Activated CD4-positive, alpha-beta T cell treated with anti-CD3 and anti-CD28 coated beads, Interleukin-2, amount 50 U/mL, for 1 hour (primary cell): ENCODE measurements at places on chromosomes 1 and 21.

DNA sequence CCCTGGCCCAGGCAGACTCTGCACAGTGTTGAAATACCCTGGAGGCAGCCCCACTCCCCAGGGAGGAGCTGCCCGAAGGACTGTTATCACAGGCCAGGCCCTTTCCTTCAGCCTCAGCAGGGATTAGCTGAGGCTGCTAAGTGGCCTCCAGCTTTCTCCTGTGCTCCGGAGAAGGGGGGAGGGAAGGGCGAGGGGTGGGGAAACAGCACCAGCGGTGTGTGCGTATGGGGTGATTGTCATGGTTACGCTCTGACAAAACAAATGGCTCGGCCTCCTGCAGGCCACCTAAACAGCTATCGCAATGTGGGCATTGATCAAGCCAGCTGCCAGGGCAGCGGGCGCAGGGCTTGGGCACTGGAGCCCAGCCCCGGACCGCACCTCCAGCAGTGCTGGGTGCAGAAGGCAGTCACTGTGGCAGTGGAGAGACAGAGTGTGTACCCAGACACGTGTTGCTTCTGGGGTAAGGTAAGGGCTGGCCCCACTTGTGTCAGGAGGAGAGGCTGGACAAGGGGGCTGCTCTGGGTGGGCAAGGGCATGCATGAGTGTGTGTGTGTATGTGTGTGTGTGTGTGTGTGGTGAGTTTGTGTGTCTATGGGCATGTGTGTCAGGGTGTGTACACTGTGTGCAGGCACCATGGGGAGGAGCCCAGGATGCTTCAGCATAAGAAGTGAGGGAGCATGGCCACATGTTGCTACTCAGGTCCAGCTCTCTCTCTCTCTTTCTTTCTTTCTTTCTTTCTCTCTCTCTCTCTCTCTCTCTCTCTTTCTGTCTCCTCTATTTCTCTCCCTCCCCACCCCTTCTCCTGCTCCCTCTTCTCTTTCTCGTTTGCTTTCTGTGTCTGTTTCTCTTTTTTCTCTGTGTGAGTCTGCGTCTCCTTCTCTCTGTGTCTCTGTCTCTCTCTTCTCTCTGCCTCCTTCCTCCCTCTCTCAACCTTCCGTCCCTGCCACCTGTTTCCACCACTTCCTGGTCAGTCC, at the start of gene VWA5B1:
TSS of gene VWA5B1 (plus strand) at position 252 of the 974 bp plus-strand sequence. CDS start 19,727 bp downstream, outside the sequence.
- no peak for DNase-seq

DNA sequence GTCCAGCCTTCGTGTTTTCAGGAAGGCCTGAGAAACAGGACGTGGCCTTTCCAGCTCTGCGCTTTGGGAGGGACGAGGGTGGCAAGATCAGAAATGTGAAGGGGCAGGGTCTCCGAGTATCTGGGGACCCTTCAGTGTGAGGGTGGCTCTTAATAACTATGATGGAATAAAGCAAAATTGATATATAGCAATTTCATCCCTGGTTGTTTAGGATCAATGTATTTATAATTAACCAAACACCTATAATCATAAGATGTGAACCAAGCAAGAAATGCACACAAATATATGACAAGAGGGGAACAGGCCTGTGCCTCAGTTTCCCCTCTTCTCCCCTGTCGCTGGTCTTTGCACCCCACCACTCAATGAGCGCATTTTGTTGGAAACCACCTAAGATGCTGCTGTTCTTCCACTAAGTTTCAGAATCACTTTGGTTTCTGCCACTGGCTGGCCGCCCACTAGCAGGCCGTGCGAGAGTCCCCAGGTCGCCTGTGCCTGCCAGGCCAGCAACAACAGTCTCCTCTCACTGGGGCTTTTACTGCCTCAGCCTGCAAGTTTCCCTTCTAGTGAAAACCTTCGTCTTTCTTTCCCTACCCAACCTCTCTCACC, 36.6 kb downstream of the UBASH3A start:
- DNase-seq, result no peak

DNA sequence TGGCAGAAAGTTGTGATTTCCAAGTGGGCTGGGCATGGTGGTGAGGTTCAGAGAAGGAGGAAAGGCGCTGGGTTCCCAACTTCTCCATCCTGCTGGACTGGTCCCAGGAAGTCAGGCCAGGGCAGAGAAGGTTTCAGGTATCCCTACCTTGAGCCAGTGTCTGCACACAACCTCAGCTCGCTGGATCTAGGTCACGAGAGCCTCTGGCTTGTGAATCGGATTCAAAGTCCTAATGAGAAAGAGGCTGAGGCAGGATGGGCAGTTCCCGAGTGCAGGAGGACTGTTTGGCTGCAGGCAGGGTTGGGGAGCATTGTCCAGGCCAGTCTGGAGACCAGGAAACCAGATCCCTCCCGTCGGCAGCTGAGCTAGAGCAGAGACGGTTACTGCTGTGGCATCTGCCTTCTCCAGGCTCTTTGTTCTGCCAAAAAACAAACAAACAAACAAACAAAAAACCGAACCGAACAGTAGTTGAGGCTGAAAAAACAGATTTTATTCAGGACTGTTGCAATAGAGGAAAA, 19.5 kb upstream of the IGSF21 start:
- DNase-seq, result no peak

- no peak for DNase-seq
These were observed 146.0 kb downstream of the RERE start for GRCh38 chr1:8671306-8671917.

GRCh38 chr1:227793948-227794816, 21.3 kb upstream of the PRSS38 start:
- DNase-seq, result no peak

- DNase-seq, result no peak
These were observed 23.9 kb upstream of the FAAH start for GRCh38 chr1:46370214-46370633.

DNA sequence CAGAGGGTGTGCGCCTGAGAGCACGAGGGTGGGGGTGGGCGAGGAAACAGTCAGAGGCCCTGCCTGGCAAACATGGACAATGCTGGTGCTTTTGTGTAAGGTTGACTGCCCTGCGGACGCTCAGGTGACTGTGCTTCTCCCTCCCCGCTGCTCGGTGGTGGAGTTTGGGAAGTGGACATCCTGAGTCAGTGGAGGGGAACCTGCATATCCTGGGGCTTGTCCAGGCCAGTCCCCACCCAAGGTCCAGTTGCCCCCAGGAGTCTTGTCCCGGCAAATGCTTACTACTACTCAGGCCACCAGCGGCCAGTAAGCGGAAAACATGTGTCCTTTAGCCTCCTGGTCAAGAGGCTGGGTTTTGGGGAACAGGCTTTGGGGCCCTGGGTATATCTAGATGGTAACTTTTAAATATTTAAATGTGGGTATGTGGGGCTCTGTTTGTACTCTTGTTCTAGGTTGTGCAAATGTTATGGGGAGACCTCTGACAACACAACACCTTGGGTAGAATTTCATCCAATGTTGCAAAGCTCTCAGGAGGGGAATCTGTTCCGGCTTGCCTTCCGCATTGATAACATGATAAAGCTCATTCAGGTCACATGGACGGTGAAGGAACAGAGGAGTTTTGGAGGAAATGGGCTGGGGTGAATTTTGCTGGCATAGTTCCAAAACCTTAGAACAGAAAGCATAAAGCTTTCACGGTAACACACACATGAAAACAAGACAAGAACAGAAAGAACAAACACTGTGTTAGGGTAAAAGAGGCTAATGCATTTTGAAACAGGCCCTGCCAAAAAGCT, 364.9 kb downstream of the PRDM2 start:
- DNase-seq, result no peak

DNA sequence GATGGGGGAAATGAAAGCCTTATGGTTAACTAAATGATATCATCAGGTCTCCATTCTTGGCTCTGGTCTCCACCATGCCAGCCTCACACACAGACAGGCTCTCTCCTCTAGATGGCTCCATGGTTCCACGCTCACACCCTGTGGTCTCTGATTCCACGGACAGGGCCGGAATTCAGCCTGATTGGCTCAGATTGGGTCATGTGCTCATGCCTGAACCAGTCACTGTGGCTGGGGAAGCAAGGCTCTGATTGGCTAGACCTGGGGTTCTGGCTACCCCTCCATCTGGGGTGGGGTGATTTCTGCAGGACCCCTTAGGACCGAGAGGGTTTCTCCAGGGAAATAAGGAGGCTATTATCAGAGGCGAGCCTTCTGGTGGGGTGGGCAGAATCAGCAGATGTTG, 277.0 kb downstream of the PTPRU start:
- no peak for DNase-seq

- no peak for DNase-seq
These were observed 63.7 kb downstream of the EDARADD start for GRCh38 chr1:236457775-236458174.

GRCh38 chr1:145978471-145978853, 14.0 kb downstream of the POLR3GL start:
- no peak for DNase-seq

GRCh38 chr1:226154593-226154992, 31.9 kb downstream of the ACBD3 start:
- no peak for DNase-seq

DNA sequence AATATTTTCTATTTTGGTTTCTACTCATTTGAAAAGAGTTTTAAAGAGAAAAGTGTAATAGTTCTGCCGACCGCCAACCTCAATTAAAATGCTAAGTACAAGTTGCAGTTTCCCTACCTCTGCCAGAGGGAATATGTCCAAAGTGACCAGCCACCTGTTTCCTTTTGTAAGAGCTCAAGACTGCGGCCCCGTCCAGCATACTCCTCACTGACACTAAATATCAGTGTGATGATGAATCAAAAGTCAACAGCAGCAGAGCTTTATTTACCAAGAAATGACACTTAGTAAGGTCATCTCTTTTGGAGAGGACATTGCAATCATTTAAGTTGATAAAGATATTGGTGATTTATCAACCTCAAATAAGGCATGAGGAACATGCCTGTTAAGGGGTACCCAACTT, 57.4 kb upstream of the NRIP1 start:
- DNase-seq, result no peak

GRCh38 chr1:236122176-236122575, 20.2 kb upstream of the GPR137B start:
- no peak for DNase-seq

DNA sequence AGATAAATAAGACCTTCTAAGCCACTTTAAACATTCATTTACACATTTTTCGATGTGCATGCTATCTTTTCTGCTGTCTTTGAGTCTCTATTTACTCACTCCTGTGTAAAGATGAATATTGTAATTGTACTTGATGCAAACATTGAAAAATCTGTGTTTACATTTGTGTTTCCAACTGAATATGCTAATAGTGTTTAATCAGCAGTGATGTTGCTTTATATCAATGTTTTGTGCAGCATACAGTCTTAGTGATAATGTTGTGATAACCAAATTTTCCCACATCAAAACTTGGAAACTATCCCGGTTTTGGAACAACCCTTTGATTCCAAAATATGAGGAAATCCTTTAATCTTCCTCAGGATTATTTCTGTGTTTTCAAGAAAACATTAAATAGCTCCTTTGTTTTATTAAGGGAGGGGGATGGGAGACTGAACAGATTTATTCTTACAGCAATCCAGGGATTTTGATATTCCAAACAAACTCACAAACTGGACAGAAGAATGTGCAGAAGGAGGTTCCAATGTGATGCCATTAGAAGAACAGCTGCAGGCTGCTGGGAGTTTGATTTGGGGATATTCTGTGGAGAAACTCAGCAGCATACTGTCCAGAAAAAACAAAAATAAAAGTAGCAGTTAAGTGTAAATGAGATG, 248.0 kb downstream of the S1PR1 start:
- no peak for DNase-seq

GRCh38 chr1:33667386-33668282, 195.2 kb downstream of the ZSCAN20 start:
- DNase-seq, result no peak

DNA sequence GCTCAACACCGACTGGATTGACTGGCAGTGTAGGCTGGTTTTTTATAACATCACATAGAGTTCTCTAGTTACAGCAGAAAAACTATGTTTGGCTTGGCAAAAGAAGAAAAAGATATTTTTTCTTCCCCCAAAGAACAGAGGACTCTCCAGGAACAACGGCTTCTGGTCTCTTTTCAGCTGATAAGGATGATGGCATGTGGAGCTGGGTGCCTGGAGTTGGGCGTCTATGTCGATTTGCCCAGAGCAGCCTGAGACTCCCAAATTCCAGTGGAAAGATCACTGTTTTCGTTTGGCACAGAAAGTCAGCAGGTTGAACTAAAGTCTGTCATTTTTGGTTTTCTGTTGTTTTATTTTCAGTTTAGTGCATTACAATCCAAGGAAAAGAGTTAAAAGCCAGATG, 91.1 kb downstream of the SMYD2 start:
- no peak for DNase-seq

GRCh38 chr1:176803596-176803995, 340.6 kb downstream of the PAPPA2 start:
- no peak for DNase-seq

DNA sequence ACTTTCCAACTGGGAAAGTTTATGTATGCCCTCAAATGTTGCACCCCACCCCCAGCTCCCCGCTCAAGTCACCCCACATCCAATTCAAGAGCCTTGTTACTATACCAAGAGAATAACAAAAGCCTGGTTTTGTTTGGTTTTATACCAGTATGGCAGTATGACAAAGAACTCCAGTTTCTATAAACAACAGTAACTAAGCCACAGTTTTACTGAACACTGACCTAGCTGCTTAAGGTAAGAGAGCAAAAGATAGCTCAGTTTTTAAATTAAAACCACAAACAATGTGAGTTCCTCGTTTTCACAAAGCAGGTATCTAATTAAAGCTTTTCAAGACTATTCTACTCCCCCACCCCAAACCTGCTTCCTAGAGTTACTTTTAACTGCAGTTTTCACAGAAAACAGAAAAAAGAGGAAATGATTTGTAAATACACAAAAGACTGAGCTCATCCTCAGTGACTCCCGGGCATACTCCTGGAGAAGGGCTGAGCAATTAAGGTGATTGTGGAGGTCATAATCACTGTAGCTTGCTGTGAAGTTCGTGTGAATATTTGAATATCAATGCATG, 59.3 kb upstream of the LHX8 start:
- DNase-seq, result no peak

GRCh38 chr1:25209516-25209915, 22.8 kb downstream of the SYF2 start:
- no peak for DNase-seq

- DNase-seq, result no peak
These were observed 29.6 kb downstream of the HUNK start for GRCh38 chr21:31902438-31902837.

DNA sequence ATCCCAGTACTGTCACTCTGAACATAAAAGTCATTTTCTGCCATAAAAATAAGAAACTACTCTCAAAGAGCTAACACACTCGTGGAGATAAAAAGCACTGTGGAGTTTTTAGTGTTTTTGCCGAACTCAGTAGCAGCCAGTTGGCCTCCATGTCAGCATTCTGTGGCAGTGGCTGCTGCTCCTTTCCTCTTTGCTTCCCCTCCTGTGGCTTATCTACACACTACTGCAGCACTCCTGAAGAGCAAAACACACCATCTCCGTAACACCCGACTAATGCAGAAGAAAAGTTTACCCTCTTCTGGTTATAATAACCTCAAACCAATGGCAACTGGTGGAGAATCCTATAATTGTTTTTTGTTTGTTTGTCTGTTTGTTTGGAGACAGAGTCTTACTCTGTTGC, 44.9 kb downstream of the RAB3GAP2 start:
- DNase-seq, result no peak

- no peak for DNase-seq
These were observed 431.3 kb downstream of the MRPL39 start for GRCh38 chr21:25175938-25176337.

GRCh38 chr1:227134686-227135314, 183.5 kb downstream of the CDC42BPA start:
- no peak for DNase-seq
